ENCODE measurements at places on chromosomes 5 and 9.

DNA sequence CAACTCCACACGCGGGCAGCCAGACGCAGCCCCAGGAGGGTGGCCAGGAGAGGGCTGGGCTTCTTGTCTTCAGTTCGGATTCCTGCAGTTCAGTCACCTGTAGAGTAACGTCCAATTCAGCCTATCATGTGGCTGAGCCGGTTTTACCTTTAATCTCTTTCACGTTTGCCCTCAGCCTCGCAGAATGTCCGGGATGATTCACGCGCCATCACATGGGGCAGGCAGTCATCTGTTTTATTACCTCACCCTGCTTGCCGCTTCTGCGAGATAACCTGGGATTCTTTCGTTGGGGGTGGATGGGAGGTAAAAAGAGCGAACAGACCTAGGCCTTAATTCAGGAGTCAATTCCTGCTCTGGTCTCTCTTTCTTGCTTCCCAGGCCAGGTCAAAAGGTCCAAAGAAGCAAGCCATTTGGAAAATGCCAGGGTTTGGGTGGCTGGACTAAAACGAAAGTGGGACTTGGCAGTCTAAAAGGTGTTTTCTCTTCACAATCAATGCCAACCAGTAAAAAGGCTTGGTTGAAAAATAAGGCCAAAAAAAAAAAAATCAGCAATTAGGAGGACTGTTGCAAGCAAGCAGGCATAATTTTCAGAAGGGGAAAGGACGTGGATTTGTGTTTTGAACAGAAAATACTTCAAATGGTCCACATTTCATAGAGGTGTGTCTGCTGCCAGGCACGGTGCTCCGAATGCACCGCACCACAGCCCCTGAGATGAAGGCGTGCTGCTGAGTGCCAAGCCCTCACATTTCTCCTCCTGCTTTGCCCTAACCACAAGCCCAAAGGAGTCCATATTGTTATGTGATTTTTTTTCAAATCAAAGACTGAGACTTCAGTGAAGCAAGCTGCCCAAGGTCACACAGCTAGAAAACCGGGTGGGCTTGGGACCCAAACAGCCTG, 2.8 kb upstream of the WWC1 start:
- DNase-seq: no peak

DNA sequence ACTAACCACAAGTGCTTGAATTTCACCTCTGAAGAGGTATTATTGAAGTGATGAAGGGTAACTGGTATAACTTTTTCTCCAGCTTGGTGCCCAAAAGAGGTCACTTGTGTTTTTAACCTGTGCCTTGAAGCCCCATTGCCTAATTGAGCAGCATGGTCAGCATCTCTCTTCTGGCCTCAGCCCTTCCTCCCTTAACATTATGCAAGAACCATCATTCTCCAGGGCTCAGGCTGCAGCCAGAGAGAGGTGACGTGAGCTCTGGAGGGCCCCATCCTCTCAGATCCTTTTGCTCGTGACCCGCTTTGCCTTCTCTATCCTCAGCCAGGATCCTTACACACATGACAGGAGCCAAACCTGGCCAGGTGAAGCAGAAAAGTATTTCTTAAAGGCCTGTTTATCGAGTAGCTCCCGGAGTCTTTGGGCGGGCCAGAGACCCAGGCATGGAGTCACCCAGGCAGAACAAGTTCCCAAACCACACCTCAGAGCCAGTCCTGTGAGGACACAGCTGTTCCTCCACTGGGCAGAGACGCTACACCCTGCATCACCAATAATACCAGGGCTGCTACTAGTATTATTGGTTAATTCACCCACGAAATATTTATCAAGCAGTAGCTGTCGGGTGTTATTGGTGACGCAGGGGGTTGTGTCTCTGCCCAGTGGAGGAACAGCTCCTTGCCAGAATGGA, 29.6 kb upstream of the BOD1 start:
- DNase-seq: no peak

DNA sequence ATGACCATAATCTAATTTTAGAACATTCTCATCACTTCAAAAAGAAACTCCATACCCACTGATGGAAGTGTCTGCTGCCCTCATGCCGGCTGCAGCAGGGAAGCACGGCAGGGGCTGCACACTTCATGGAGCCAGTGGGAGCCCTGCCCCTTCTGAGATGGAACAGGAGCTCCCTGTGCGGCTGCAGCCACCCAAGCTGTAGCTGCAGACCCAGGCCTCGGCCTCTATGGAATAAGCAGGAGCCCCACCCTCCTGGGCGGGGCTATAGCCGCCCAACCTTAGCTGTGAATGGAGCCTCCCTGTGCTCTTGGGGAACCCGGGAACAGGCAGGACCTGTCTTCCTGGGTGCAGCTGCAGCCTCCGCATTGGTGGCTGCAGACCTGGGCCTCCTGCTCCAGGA, 128.5 kb downstream of the NUDT12 start:
- DNase-seq: no peak

GRCh38 chr5:139975306-139975705, 67.8 kb downstream of the NRG2 start:
- DNase-seq: no peak
